ENCODE measurements at places on chromosomes 5 and 9.
A peak's percentile ranks its signal among the peaks of the same experiment; 100 is the strongest.

- DNase-seq = no peak
Measured at GRCh38 chr5:164335837-164336236, 830.4 kb downstream of the MAT2B start.

GRCh38 chr5:73582285-73583145, 17.0 kb downstream of the UTP15 start:
- no peak for DNase-seq

GRCh38 chr9:70557661-70558369, 143.4 kb upstream of the KLF9 start:
- peak; percentile 5 for DNase-seq

- no peak for DNase-seq
Measured at GRCh38 chr9:33294670-33295432, 4.5 kb downstream of the NFX1 start.

DNA sequence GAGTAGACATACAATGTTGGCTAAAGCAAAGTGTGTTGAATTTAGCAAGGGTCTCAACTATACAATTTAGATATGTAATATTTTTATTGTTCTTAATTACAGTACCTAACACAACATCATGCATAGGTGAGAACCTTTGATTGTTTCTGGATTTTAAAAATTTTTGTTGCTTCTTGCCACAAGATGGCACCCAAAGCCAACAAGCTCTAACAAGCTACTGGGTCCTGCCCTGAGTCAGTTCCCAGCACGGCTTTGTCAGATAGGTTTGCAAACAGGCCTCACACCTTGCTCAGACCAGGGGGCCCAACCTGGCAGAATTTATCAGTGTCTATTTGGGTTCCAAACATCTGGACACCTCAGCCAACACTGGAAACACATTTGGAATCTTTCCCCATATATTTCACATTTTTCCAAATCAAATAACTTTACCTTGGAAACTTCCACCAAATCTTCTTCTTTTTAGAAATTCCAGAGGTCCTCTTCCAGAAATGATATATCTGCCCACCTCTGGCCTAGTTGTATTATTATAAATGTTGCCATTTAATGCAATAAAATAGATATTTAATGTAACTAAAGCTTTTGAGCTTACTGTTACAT, 49.5 kb upstream of the EGFLAM start:
- no peak for DNase-seq

- no peak for DNase-seq
Measured at GRCh38 chr9:135340726-135341475, 138.7 kb upstream of the PPP1R26 start.

GRCh38 chr5:6596388-6596787, 36.5 kb downstream of the NSUN2 start:
- no peak for DNase-seq

DNA sequence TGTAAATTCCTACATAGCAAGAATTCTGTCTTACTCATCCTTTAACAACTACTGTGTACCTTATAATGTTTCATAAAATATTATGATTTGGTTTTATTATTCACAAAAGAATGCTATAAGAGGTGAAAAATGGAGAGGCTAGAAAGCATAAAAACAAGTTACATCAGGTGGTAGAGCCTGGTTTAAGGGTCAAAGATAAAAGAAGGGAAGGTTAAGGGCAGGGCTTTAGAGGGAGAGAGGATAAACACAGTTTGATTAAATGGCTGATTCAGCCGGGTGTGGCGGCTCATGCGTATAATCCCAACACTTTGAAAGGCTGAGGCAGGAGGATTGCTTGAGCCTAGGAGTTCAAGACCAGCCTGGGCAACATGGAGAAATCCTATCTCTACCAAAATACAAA, 40.4 kb upstream of the HSPB3 start:
- DNase-seq = no peak

- no peak for DNase-seq
Measured at GRCh38 chr9:130522233-130522808, 57.1 kb upstream of the FUBP3 start.

DNA sequence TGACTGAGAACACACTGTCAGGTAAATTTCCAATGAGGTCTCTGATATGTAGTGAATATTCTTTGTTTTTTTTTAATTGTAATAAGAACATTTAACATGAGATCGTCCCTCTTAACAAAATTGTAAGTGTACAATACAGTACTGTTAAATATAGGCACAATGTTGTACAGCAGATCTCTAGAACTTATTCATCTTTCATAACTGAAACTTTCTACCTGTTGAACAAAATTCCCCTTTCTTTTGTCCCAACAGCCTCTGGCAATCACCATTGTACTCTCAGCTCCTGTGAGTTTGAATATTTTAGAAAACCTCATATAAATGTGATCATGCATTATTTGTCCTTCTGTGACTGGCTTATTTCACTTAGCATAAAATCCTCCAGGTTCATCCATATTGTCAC, 10.6 kb upstream of the PRLR start:
- no peak for DNase-seq

GRCh38 chr9:121178676-121179372, 22.8 kb downstream of the RAB14 start:
- no peak for DNase-seq

GRCh38 chr9:29981013-29981412, 2403.4 kb upstream of the ACO1 start:
- DNase-seq = no peak
